ENCODE measurements at places on chromosomes 6 and 20.

- DNase-seq = no peak
Observed at GRCh38 chr6:69609836-69610472, 186.9 kb downstream of the LMBRD1 start.

DNA sequence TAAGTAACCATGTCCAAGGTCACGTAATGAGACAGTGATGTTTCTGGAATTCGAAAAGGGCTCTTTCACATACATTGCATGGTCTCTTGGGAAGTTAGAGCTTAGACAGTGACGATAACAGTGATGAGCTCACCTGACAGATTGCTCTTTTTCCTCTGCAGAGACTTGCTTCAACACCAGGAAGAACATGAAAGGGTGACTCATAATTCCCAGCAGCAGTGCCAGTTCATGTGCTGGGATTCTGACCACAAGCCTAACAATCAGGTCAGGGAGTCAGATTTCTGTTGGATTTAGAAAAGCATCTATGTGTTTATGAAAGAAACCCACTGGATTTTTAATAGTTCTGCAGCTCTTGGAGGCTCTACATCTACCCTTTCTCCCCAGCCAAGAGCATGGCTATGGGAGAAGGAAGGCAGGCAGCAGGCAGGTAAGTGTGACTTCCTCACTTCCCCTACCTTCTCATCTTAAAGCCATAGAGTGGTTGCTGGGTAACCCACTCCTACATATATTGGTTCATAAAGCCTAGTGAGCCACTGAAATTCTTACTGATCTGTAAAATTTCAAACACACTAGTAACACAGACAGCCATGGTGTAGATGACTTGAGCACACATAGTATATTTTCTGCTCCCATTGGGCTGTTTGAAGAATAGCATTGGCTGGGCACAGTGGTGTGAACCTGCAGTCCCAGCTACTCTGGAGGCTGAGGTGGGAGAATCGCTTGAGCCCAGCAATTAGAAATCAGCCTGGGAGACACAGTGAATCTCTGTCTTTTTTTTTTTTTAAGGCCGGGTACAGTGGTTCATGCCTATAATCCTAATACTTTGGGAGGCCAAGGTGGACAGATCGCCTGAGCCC lies 44.4 kb upstream of the LOC128125822 start:
- no peak for DNase-seq

DNA sequence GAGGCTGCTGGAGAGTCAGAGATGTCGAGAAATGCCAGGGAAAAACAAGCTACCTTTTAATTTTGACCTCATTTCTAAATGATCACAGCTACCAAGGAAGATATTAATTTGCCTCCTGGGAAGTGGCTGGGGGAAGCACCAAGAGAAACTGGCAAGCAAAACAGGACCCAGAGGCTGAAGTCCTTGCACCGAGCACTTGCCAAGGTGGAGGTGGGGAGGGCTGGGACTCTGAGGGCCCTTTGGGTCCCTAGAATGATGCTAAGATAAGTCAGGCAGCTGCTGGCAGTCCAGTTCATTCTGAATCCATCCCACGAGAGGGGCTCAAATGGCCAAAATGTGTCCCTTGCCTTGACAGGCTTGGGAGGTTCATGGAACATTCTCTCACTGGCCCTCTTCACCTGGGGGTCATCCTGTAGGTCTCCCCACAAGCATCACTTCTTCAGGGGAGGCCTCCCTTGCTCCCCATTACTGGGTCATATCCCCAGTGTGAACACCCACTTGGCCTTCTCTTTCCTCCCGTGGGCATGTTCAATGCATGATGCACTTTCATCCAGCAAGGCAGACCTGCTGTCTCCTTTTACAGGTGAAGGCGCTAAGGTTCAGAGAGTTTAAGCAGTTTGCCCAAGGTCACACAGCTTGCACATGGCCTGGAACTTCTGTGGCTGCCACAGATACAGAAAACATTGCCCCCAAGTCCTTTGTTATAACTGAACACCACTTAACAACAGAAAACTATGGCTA lies 39.1 kb upstream of the BLCAP start:
- no peak for DNase-seq

DNA sequence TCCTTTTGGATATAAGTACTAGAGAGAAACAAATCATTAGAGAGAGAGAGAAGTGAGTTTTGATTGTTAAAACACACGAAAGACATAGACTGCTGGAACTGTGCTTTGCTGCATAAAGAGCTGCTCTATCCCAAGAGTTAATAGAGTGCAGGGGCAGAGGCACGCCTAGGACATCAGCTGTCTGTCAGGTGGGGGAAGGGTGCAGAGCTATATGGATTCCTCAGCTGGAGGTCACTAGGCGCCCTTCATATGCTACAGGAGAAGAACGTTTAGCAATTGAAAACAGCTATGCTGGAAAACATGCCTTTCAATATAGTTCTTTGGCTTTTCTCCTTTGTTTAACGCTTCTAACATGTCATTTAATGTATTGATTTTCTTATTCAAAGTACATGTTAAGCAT lies 169.0 kb upstream of the MCHR2 start:
- DNase-seq = no peak

GRCh38 chr20:46939031-46939965 lies 44.7 kb downstream of the EYA2 start:
- peak; percentile 11 for DNase-seq

DNA sequence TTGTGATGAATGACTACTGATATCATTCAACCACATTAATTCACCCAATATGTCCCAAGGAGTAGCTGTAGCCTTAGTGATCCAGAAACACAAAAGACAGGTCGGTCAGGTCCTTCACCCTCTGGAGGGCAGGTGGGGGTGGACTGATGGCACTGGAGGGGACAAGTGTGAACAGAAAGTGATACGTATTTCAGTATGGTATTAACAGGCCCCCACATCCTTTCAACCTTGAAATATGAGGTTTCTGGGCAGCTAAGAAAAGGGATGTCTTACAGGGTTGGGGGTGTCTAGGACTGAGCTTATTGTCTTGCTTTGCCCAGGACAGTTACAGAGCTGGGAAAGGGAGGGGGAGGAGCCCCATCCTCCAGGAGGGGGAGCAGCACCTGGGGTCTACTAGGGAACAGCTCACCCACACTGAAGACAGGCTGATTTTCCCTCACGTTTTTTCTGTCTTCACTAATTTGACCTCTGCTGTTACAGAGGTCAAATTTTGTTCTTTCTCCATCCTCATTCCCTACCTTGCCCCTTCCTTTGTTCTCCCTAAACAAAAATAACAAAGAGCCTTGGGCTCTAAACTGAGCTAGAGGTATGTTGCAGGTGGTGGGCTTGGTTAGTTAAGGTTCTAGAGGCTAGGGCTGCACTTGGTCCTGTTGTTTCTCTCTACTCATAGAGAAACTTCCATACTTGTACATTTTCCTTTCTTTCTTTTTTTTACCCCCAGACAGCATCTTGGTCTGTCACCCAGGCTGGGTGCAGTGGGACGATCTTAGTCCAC lies 38.0 kb upstream of the EEF1A1 start:
- no peak for DNase-seq

DNA sequence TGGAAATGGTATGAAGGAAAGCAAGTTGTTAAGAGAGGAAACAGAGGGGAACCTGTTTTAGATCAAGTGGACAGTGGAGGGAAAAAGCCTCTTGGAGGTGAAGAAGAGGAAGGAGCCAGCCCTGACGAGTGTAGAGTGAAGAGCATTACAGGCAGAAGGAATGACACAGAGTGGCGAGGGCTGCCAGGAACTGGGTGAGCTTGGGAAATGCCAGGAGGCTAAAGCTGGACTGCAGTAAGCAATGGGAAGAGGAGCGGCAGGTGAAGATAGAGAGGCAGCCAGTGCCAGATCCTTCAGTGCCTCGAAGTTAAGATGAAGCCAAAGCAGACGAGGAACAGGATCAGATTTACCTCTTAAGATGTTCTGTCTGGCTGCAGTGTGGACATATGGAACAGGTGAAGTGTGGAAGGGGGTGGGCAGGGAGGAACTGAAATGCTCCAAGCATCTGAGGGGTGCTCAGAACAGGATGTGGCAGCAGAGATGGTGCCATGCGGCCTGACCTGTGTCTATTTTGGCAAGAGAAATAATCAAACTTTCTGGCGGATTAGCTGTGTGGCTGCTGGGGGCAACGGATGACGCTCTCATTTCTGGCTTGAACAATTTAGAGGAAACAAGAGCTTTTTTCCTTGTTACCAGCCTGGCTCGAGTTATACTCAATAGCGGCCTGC lies 748.4 kb downstream of the PTPRT start:
- no peak for DNase-seq

- peak; percentile 60 for DNase-seq
Observed at GRCh38 chr20:56359212-56360132, 698 bp downstream of the FAM210B start.

GRCh38 chr20:33944914-33945313 lies 48.8 kb upstream of the RALY start:
- no peak for DNase-seq

DNA sequence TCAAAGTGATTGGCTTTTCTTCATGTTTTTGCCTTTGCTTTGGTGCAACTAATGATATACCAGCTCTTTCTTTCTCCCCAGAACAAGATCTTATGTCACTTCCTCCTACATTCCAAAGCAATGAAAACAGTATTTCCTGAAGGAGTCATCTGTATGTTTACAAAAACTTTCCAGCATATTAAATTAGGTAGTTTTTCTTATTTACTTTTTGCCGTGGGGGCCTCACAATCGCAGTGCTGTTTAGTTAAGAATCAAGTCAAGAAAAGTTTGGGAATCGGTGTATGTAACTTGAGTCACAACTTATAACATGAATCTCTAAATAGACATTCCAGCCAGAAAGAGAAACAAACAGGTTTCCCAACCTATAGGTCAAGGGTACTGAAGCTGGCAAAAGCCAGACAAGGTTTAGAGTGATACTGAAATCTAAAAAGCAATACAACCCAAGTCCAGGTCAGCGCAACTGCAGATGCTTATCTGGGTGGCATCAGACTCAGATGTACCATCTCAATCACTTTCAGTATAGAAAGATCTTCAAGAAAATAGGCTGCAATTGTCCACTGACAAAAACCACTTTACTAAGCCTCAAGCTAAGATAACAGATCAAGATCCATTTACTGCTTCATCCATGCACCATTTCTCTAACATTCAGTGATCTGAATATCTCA lies 63.6 kb downstream of the IPCEF1 start:
- no peak for DNase-seq

DNA sequence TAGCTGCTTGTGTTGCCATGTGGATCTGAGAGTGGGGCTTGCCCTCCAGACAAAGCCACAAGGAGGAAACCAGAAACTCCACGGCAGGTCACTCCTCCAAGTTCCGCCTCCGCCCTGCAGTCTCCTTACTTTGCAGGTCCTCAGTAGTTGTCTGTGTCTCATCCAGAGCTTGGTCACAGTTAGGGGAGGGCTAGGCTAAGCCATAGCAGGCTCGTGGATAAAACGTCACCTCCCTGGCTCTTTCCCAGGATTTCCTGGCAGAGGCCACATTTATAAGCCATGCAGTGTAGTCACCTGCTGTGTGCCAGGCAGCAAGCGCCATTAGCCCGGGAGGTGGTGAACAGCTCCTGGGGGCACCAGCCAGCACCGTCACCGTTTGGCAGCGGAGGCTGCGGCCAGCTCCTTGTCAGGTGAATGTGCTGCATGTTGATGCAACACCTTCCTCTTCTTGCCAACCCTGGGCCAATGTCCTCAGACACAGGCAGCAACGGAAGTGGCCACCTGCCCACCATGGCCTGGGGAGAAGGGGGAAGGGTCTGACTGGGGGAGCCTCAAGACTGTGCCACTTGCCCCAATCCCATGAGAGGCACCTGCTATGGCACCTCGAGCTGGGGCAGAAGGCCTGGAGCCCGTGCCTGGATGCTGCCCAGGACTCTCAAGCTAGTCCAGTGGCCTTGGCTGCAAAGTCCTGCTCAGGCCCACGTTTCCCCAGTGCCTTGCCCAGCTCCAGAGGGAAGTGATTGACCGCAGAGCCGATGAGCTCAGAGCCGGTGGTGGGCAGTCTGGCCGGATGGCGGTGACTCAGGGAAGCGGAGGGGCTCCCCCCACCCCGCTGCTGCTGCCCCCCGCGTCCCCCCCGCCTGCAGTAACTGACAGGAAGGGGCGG lies 39.0 kb upstream of the SLCO4A1 start:
- no peak for DNase-seq

DNA sequence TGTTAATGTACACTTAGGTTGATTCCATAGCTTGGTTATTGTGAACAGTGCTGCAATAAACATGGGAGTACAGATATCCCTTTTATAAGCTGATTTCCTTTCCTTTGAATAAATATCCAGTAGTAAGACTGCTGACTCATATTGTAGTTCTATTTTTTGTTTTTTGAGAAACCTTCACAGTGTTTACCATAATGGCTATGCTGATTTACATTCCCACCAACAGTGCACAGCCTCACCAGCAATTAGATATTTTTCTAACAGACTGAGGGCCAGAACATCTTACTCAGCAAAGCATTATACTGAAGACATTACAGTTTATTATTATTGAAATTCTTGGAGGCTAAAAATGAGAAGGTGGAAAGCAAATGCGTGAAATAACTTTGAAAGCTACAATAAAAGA lies 187.3 kb upstream of the HEY2 start:
- no peak for DNase-seq

DNA sequence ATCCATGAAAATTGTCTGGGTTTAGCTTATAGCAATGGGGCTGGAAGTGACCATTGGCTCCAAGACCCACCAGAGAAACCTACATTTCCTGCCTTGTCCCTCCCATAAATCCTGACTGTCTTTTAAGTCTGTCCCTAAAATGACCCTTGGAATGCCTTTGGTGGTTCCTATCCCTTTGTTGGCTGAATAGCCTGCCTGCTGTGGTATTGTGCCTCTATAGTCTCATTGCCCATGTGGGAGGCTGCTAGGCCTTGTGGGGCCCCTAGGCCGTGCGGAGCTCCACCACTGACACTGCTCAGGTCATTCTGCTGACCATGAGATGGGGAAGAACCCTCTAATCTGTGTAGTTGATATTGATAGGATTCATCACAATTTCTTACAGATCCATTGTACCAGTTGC lies 43.3 kb downstream of the SCP2D1 start:
- DNase-seq = no peak

DNA sequence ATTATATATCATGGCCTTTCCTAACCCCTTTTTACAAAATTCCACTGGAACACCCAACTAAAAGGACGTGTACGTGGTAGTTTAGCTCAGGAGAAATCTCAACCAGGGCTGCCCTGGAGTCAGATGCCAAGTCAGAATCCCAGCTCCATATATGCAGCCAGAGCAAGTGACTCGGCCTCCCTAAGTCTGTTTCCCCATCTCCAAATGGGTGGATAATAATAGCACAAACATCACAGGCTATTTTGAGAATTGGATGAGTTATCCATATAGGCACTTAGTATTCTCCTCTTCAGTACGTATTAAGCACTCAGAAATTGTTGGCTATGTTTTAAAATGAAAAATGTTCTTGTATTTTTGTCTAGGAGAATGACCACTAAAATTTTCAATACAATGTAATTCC lies 481.5 kb downstream of the CD109 start:
- DNase-seq = no peak
